Central memory CD4-positive, alpha-beta T cell (primary cell): ENCODE measurements at places on chromosomes 12 and 14.

DNA sequence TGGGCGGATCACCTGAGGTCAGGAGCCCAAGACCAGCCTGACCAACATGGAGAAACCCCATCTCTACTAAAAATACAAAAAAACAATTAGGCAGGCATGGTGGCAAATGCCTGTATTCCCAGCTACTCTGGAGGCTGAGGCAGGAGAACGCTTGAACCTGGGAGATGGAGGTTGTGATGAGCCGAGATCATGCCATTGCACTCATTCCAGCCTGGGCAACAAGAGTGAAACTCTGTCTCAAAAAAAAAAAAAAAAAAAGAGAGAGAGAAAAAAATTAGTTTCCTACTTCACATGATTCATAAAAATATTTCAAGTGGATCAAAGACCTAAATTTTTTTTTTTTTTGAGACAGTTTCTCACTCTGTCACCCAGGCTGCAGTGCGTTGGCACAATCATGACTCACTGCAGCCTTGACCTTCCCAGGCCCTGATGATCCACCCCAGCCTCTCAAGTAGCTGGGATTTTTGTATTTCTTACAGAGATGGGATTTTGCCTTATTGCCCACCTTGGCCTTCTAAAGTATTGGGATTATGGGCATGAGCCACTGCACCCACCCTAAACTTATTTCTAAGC lies 24.9 kb downstream of the FCF1 start:
- DNase-seq: no peak

DNA sequence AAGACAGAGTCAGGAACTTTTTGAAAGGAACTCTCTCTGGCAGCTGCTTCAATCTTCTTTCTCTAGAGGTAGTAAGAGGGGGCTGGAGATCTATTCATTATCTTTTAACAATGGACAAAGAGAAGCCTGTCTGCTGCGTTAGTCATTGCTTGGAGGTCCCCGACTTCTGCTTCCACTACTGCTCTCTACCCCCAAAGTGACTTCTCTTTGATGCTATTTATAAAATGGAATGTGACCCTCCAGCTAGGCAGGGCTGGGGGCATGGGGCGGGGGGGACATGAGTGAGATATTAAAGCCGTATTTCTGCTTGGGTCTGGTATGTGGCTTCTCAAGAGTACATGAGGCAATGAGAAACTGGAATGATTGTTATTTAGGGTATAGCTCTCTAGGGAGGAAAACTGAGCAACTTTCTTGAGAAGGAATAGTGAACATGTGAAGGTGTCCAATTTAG lies 41.4 kb upstream of the NUDT4 start:
- no peak for DNase-seq

DNA sequence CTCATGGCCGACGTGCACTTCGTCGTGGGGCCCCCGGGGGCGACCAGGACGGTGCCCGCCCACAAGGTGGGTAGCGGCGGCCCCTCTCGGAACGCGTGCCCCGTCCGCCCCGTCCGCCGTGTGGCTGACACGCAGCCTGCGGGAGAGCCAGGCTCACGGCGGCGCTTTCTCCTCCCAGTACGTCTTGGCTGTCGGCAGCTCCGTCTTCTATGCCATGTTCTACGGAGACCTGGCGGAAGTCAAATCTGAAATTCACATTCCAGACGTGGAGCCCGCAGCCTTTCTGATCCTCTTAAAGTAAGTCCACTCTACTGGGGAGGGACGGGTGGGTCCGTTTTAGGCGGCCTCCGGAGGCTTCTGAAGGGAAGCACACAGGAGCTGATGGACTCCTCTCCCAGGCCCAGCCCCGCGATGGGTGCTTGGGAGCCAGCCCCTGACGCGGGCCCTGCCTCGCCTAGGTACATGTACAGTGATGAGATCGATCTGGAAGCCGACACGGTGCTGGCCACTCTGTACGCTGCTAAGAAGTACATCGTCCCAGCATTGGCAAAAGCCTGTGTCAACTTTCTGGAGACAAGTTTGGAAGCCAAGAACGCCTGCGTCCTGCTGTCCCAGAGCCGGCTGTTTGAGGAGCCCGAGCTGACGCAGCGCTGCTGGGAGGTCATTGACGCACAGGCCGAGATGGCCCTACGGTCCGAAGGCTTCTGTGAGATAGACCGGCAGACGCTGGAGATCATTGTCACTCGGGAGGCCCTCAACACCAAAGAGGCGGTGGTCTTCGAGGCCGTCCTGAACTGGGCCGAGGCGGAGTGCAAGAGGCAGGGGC lies 1.1 kb downstream of the BTBD6 start:
- DNase-seq: no peak

GRCh38 chr12:40672741-40673271 lies 19.4 kb upstream of the CNTN1 start:
- DNase-seq: no peak

DNA sequence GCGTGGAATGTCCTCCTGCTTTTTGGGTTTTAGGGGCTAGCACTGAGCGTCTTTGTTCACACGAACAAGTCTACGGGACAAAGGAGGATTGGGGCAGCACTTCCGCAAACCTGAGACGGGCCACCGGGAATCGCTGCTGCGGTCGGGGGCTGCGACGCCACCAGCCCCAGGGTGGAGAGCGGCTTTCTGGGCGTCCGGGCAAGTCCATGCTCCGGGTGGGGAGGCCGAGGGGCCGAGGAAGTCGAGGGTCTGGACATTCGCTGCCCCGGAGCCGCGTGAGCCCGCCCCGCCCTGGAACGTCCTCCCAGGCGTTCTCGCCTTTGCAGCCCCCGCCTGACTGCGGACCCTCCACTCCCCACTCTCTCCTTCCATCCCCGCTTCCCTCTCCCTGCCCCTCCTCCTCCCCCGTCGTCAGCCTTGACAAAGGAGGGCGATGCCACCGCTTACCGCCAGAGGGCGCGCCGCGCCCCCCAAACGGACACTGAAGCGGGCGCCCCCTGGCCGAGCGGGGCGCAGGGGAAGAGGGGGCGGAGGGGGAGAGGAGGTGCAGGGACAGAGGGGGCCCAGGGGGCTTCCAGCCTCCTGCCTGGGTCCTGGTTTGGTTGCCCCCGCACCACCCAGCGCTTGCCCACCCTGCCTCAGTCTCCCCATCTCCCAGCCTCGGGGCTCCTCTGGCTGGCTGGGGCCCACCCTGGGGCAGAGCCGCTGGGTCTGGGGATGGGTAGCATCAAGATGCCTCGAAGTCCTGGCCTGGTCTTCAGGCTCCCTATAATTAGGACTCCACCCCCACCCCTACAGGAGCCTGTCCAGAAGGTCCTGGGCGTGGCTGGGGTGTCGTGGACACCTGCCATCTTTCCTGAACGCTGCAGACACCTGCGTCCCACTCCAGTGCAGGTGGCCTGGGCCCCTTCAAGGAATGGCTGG lies 39.1 kb upstream of the INF2 start:
- DNase-seq: peak; percentile 30

DNA sequence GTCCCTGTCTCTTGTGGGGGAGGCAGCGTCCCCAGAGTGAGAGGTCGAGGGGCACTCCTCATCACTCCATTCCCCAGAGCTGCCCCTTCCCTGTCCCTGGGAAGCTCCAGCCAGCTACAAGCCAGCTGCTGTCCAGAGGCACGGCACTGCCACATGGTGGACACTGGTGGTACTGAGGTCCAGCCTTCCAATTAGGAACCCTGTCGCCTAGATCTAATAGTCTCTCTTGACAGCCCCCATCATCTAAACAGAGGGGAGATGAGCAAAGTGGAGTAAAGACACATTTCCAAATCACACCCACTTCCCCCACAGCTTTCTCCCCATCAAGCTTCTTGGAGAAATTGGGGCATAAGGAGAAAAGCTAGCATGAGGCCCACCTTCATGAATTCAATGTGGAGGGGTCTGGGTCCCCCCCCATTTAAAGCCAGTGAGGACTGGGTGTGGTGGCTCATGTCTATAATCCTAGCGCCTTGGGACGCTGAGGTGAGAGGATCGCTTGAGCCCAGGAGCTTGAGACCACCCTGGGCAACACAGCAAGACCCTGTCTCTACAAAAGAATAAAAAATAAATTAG lies 2.1 kb upstream of the INHBE start:
- no peak for DNase-seq

GRCh38 chr14:99809360-99809759 lies 16.1 kb downstream of the EML1 start:
- DNase-seq: no peak

- no peak for DNase-seq
Measured at GRCh38 chr12:78562368-78563205, 302.0 kb upstream of the SYT1 start.

DNA sequence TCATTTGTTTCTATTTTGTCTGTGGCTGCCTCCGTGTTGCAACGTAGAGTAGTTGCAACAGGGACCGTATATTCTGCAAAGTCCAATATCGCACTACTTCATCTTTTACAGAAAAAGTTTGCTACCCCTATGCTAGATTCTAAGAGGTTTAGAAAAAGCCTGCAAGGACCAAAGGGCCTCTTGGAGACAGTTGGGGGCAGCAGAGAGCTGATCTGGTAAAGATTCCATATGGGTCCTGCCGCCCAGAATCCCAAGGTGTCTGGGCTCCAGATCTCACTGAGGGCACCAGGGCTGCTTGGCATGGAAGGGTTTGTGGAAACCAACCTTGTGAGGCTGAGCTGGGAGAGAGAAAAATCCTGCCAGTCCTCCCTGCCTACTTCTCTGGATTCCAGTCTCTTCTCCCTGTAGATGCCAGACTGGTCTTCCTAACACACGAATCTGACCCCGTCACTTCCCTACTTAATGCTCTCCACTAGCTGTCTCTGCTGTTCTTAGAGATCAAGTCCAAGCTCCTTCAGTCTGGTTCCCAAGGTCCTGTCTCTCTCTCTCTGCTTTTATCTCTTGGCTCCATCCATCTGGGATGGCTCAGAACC lies 74.6 kb downstream of the GLRX5 start:
- DNase-seq: no peak

DNA sequence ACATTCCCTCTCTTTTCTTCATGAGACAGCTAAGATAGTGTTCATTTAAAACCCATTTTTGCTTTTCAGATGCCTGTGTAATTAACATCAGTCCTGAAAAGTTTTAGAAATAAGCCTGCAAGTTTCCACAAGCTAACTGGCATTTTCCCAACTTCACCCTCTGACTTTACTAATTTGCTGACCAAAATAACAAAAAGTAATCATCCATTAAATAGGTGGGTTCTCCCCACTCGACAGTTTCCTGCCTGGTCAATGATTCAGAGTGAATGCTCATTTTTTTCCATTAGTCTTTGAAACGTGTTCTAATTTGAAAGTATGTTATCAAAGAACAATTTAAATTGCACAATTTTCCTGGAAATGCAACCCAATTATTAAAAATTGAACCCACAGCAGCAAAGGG lies 23.6 kb downstream of the NELL2 start:
- no peak for DNase-seq

- DNase-seq: no peak
Measured at GRCh38 chr14:75427126-75427481, 718 bp upstream of the JDP2 start.

DNA sequence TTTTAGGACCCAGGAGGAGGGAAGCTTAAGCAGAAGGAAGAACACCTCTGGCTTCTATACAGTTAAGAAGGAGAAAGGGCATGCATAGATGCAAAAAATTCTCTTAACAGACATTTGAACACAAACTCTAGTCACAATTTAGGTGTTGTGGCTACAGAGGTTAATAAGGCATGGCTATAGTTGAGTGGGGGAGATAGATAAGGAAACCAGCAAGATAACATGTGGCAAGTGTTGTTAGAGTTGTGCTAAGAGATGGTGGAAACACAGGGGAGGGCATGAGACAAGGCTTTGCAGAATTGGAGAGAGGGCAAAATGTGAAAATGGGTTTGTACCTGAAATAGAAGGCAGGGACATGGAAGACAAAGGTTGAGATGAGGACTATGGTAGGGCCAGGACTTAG lies 88.9 kb downstream of the MSRB3 start:
- DNase-seq: no peak

DNA sequence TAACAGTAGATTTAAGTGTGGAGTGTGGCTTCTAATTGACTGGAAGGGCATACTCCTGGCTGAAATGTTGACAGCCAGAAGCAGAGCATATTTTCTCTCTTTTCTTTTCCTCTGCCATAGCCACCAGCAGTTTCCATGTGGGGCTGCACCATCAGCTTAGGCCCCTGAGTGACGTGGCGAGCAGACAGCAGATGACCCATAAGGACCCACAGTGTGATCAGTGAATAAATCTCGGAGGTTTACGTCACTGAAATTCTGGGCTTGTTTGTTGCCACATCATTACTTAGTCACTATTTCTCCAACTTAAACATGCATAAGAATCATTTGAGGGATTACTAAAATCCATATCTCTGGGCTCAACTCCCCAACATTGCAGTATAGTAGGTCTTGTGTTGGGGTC lies 549.7 kb upstream of the TMEM132C start:
- DNase-seq: no peak

DNA sequence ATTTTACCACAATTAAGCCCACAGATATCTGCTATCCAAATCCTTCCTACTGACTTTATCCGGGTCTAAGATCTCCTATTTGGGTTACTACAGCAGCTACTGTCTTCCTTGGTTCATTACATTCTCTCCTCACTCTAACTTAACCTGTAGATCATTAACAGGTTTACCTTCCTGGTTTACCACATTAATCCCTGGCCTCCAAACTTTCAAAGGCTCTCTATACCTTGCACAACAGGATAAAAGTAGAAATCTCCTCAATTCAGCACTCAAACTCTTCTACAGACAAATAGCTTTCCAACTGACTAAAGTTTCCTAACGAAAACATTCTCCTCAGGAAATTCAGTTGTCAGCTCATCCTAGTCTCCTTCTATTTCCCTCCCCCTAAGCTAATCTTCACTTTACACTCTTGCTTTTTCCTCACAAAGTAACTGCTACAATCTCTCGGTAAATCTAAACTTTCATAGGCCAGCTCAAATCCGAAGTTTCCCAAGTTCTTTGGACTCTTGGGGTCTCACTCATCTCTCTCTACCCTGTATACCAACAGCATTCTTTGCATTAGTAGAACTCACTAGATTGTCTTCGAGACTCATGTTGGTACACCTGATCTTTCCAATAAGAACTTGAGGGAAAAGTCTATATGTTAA lies 2.7 kb downstream of the BTBD7 start:
- DNase-seq: no peak

GRCh38 chr12:106791531-106791930 lies 17.0 kb downstream of the RIC8B start:
- no peak for DNase-seq

DNA sequence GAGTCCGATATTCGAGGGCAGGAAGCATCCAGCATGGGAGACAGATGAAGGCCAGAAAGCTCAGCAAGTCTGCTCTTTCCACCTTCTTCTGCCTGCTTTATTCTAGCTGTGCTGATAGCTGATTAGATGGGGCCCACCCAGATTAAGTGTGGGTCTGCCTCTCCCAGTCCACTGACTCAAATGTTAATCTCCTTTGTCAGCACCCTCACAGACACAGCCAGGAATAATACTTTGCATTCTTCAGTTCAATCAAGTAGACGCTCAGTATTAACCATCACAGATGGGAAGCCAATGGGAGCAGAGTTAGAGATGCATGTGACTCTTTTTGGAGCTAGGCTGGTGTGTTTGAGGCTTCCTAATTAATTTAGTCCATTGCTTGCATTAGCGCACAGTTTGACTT lies 17.0 kb downstream of the C12orf75 start:
- no peak for DNase-seq
